IMR-90 (cell line): ENCODE measurements at places on chromosomes 4 and X.

DNA sequence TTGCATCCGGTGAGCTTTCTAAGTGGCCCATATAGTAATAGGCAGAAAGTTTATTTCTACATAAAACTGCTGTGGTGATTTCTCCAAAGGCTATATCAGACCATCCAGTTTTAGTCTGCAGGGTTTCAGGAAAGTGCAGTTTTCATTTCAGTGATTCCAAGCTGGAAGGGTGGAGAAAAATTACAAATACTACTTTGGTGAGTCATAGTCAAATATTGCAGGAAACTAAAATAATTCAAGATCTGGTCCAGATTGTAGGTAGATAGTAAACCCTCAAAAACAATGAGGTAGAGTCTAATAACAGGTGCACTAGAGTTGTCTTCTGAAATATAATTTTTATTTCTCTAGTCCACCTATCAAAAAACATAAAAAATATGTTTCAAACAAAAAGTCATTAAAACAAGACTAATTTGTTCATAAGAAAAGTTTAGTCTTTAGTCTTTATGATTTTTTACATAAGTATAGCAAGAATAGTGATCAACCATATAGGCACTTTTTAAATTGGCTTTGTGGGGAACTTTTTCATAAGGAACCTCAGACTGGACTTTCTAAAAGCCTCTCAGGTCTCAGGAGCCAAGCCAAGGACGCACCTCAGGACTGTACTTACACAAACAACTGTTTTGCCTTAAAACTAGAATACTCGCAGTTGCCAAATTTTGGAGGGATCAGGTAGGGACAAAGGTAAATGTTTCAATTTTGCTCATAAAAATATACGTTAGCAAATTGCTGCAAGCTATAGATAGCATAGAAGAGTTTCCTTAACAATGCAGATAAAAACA, 101.8 kb upstream of the TLR3 start:
- no peak for DNase-seq

GRCh38 chr4:24867766-24868296, 45.0 kb downstream of the CCDC149 start:
- DNase-seq, result no peak

- DNase-seq, result no peak
These were observed 5.7 kb upstream of the FAM9C start for GRCh38 chrX:13050151-13050550.

GRCh38 chr4:184292465-184292867, 74.8 kb upstream of the ENPP6 start:
- no peak for DNase-seq

DNA sequence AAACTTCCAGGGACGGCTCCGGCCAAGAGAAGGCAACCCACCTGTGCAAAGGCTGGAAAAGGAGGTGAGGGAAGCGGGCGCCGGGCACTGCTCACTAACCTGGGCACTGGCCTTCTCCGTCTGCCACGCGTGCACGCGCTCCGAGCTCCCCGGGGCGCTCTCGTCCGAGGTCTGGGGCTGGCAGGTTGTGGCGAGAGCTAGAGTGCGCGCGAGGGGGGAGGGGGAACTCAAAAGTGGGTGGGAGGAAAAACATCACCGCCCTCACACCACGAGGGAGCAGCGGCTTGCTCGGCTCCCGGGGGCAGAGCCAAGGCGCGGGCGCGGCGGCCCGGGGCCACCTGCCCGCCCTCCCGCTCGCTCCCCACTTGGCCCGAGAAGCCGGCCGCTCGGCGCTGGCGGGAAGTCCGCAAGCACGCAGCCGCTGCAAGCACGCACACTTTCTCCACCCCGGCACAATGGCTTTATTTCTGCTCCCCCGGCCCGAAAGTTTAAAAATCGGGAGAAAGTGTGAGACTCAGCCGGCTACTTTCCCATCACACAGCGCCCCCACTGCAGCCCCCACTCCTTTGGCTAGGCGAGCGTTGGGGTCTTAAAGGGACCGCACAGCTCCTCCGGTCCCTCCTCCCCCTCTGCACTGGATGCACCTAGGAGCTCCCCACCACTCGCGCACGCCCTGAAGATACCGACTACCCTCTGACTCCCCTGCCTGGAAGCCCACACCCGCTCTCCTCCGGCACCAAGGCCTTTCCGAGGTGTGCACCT, at the start of gene CHRDL1:
Gene CHRDL1 (minus strand): TSS at position 173 of the 762 bp plus-strand sequence. CDS start 3,636 bp downstream, outside the sequence.
- no peak for DNase-seq
